ENCODE measurements at places on chromosomes 4 and X.

- no peak for DNase-seq
These were observed 401 bp upstream of the EDNRA start for GRCh38 chr4:147480502-147480890.

DNA sequence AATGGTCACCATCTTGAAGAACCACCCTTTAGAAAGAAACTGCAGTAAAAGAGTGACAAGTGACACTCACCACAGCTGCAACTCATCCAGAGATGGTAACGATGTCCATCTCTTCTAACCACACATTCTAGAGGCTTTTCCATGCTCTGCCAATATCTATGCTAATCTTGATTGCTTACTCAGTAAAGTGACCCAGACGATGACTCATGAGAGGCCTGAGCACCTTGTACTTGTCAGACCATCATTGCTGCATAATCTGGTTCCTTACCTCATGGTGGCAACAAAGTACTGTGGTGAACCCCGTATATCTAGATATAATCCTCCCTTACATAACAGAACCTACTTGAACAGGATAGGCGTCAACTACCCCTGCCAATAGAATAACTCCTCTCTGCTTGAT, 75.6 kb downstream of the CCNG2 start:
- no peak for DNase-seq

GRCh38 chr4:113837397-113837796, 75.9 kb upstream of the CAMK2D start:
- peak; percentile 71 for DNase-seq

- no peak for DNase-seq
These were observed 88.7 kb downstream of the PDLIM5 start for GRCh38 chr4:94540476-94540875.

DNA sequence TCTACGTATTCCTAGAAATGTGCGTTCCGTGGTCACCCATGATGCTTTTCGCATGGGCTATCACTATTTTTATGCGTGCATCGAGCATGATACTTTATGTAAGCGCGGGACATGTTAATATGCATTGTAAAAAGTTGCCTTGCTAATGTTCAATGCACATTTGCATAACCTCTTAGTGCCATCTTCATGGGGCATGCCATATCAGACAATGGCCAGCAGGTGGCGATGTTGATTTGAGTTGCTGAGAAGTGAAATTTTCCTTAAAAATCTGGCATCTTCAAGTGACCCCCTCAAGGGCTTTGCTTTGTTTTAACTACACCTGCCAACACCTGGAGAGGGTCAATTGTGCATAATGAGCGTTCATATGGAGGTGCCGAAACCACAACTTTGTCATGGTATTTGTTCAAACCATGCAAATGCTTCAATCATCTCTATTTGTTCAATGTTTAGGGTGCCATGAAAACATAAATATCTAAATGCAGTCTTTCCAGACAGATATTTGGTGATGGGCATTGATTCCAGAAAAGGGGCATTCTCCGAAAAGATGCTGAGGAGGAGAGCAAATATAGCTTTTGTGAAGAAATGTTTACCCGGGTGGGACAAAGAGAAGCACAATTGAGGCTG, 833.9 kb upstream of the PRKX start:
- DNase-seq = peak; percentile 14

DNA sequence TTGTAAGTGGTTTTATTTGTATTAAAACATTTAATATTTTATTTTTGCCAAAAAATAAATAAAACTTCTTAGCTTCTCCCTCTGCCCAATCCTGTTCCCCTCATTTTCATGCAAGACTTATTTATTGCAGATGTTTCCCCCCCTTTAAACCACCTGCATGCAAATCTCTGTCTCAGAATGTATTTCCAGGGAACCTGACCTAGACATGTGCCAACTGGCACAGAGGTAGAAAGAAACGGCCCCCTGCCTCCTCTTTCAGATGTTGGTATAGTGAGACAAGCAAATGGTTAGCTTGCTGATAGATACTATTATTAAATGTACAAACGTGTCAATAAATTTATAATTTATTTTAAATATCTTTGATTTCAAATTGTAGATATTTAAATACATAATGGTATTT, 47.1 kb downstream of the KLF3 start:
- DNase-seq = no peak

- peak; percentile 29 for DNase-seq
These were observed 271.2 kb upstream of the TENM3 start for GRCh38 chr4:181971973-181972372.

- no peak for DNase-seq
These were observed 140.0 kb downstream of the GASK1B start for GRCh38 chr4:158032733-158033415.

DNA sequence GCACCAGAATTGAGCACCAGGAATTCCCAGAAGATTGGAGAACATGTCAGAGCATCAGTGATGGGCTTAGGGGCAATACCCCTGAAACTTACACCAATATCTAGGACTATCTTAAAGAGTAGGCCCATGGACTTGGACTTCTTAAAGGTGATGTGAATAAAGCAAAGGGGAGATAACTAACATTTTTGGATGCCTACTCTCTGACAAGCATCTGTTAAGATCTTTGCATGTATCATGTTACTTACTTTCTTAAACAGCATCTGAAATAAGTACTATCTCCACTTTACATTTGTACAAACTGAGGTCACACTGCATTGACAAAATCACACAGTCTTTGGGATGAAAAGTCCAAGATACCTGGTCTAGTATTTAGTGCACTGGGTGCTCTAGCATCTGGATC, 258.6 kb upstream of the ARSJ start:
- DNase-seq = no peak

DNA sequence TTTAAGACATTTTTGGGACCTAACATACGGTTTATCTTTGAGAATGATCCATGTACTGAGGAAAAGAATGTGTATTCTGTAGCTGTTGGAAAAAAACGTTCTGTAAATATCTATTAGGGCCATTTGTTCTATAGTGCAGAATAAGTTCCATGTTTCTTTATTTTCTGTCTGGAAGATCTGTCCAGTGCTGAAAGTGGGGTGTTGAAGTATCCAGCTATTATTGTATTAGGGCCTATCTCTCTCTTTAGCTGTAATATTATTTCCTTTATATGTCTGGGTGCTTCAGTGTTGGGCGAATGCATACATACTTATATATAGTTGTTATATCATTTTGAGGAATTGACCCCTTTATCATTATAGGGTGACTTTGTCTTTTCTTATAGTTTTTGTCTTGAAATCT, 24.7 kb downstream of the MAGEC1 start:
- no peak for DNase-seq

DNA sequence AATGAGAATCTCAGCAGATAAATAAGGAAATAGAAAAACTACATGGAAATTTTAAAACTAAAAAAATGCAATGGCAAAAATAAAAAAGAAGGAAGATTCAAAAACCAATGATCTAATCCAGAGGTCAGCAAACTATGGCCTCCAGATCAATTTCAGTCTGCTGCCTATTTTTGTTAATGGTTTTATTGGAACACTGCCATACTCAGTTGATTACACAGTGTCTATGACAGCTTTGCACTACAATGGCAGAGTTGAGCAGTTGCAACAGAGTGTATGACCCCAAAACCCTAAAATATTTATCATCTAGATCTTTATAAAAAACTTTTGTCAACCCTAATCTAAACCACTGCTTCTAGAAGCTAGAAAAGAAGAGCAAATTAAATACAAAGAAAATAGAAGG, 170.3 kb downstream of the RAB28 start:
- DNase-seq = no peak

- no peak for DNase-seq
These were observed 84.7 kb downstream of the RASL11B start for GRCh38 chr4:52946855-52947254.

DNA sequence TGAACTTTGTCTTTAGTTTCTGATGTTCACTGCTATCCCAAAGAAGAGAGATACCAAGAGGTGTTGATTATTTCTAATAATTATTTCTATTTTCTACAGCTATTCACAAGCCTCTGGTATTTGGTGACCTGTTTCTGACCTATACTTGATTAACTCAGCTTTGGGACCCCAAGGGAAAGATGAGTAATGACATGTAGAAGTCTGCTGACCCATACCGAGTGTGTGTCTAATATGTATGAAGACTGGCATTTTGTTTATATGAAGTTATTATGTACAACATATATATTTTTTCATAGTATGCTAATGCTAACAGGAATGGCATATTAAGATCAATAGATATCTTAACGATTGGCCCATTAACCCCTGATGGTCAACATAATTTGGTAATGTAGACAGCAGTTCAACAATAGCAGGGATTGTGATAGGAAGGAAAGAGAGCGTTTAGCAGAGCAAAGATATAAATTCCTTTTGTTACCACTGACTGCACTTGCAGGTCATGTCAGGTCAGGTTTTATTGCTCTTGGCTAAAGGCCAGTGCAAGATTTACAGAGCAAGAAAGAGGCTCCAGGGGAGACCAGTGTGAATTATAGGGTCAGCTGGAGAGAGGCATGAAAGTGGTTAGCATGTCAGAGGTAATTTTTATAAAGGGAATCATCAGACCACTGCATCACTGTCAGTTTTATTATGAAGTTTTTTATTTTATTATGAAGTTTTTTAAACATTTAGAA, 94.7 kb upstream of the DIPK2B start:
- peak; percentile 6 for DNase-seq

DNA sequence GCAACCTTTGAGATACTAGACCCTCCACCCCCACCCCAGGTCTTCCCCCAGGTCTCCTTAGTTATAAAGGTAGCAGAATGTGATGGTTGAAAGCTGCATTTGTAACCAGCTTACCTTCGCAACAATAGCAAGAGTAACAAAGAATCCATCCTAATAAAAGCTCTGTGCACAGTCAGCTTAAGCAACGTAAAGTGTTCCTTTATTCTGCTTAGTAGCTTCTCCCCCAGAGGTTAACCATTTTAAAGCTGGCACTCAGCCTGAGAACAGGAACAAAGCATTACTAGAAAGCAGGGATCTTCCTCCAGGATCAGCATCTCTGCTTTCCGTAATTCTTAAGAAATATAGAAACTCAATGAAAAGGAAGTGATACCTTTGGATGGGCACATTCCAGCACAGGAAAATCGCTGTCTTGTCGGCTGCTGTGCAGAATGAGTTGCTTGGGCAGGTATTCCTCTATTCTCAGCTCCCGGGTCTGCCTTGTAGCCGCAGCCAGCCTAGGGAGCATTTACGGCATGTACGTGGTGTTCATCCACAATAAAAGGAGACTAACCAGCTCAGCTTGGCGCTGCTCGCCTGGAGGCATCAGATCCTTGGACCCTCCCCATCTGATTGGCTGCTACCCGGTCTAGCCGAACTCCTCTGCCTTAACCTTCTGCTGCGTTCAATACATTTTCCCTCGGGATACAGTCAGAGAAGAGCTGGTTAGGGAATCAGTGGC, 113.0 kb upstream of the TLR3 start:
- DNase-seq = no peak

GRCh38 chr4:38769441-38769840, 13.3 kb downstream of the TLR10 start:
- no peak for DNase-seq

DNA sequence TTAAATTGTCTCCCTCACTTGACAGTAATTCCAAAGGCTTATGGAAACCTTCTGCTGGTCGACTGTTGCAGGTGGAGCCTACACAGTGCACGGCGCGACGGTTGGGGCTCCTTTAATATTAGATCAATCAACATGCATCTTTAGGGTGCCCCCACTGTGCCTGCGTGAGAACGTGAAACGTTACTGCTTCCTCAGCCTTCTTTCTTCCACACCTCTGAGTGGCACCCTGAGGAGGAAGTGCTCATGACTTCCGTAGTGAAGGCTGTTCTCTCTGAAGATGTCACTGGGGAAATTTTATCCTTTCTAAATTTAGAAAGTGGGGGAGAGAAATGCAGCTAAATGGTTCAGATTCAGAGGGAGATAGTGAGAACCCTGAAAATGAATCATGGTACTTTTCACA, 184.0 kb upstream of the ZFP42 start:
- no peak for DNase-seq

- no peak for DNase-seq
These were observed 305.7 kb downstream of the ARHGAP24 start for GRCh38 chr4:85780664-85781063.

DNA sequence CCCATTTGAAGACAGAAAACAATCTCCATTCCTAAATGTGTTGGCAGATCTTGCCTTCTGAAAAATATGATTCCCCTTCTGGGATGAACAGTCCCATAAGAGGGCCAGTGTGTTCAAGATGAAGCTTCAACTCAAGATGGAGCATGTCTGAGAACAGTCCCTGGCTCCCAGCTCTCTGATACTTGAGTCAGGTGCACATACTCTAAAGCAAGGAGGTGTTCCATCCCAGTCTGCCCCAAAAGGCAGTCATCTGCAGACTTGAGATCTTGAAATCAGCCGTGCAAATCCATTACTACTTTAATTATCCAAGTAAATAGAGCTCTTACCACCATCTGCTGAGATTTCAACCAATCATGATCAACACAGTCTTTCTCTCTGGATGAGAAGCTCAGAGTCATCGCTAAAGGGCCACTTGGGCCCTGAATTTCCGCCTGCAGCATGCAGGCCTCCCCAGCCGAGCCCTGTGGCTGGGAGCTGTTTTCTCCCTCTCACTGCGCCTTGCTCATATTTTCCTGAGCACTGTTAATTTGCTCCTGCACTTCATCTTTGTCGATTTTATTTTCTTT, 22.2 kb downstream of the CCDC149 start:
- no peak for DNase-seq

- peak; percentile 14 for DNase-seq
These were observed 339.5 kb downstream of the DHX15 start for GRCh38 chr4:24244663-24245490.

GRCh38 chrX:69616457-69617203, 717 bp downstream of the EDA start:
- no peak for DNase-seq

- DNase-seq = no peak
These were observed 201.9 kb upstream of the BOD1L1 start for GRCh38 chr4:13829457-13829856.

DNA sequence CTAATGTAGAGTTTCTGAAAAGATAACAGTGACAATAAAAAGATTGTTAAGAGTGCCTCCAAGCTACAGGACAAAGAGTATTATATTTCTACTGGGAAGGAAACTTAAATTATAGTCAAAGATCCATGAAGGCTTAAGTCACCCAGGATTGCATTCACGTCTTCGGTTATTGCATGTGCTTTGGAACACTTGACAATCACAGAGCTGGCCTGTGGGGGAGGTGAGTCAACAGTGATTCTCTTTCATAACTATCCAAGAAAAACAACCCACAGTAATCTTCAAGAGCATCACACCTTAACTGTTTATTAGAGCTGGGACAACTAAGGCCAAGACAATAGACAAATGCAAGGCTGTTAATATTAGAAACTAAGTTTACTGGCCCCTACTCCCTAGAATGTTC, 40.3 kb downstream of the PDGFC start:
- peak; percentile 58 for DNase-seq
